IMR-90 (cell line): ENCODE measurements at places on chromosomes 4 and X.
A peak's percentile ranks its signal among the peaks of the same experiment; 100 is the strongest.

- peak; percentile 34 for DNase-seq
These were observed 649 bp upstream of the ARAF start for GRCh38 chrX:47560179-47560933.

DNA sequence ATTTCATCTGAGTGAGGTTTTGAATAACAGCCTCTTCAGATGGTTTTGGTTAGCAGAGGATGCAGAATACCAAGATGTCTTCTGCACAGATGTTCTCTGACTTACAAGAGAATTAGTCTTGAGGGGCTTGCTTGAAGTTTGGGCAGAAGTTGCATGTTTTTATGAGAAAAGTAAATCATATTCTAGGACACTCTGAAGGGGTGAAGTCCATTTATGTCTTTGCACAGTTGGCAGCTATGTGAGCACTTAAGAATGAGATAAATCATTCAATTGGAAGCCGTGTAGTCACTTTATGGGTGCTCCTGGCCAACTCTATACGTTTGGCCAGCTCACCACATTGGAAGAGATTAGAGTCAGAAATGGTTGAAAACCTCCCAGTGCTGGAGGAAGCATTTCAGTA is 252.7 kb upstream of the KCNIP4 start:
- no peak for DNase-seq

DNA sequence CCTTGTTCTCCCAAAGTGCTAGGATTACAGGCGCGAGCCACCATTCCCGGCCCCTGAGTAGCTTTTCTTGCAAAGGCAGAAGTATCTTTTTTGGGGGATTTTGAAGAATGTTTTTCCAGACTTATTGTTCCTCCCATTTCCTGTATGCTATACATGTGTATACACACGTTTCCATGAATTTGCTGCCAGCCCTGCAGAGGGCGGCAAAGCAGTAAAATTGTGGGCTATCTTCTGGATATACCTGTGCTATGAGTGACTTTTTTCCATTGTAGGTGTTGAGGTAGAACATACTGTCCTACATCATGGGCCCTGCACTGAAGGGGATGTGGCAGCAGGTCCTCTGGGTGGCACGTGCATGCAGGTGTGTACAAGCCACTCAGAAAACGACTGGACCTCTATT is 16.9 kb upstream of the MED28 start:
- peak; percentile 6 for DNase-seq

- DNase-seq, result no peak
These were observed 366.4 kb upstream of the CASK start for GRCh38 chrX:42289492-42290385.

- no peak for DNase-seq
These were observed 362.2 kb upstream of the SPANXN4 start for GRCh38 chrX:142663330-142664095.
